ENCODE measurements at places on chromosomes 3 and 15.

- DNase-seq, result no peak
Observed at GRCh38 chr3:61991706-61992105, 381.6 kb downstream of the FEZF2 start.

- DNase-seq, result no peak
Observed at GRCh38 chr3:127749787-127750225, 72.5 kb downstream of the MGLL start.

GRCh38 chr3:146560678-146561077 lies 16.3 kb upstream of the PLSCR1 start:
- no peak for DNase-seq

DNA sequence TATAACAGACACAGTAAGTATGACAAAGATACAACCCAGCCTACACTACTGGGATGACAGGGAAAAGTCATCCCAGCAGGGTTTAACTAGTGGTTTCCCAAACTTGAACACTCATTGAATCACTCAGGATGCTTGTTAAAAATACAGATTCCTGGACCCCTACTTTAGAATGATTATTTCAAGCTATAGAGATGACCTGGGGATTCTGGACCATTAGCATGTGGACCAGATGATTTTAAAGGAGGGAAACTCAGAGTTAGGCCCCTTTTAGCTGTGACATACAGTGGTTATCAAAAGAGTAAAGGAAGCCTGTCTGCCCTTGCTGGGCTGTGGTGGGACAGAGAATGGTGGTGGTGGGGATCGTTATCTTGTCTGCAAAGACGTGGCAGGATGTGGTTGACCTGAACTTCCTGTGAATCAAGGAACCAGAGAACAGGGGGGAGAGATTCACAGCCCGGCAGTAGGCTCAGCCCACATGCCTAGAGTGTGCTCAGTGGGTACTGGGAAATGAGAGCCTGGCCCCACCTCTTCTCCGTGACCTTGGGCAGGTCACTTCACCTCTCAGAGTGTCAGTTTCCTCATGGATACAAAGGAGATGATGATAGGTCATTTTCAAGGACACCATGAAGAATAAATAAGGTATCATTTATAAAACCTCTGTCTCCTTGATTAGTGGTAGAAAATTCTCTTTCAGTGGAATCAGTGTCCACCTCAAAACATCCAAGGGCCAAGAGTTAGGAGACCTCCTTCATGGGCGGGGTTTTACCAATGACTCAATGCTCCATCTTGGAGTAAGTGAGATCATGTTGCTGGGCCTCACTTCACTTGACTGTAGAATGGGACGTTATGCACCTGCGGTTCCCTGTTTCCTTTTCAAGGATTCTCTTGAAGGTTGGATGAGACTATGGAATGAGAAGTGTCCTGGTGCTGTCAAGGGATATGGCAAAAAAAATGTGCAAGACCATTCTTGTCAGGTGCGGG lies 306.5 kb downstream of the RPLP1 start:
- no peak for DNase-seq

DNA sequence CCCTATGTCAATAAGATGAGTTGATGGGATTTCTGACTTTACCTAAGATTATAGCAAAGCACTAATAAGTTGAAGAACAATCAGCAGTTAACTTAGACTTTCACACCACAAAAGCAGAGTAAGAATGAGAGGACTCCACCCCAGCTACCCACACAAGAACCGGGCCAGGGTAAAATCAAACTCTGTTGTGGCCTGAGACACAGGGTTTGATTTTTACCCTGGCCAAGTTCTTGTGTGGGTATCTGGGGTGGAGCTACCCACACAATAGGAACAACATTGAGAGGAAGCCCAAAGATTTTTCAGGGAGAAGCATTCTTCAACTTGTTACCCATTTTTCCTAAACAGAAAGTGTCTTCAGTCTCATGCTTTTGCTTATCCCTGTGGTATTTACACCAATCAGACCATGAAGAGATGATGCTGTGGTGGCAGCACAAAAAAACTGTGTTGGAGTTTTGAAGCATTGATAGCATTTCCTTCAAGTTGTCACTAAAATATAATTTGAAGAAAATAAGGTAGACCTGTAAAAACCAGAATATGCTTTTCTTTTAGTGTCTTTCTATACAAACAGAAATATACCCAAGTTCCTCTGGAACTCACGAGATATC lies 25.6 kb downstream of the CPOX start:
- no peak for DNase-seq

All from NCI-H748 treated with DMSO at 0.1 percent for 48 hours (cell line).